NCI-H187 (cell line): ENCODE measurements at places on chromosomes 1 and 21.
A peak's percentile ranks its signal among the peaks of the same experiment; 100 is the strongest.

DNA sequence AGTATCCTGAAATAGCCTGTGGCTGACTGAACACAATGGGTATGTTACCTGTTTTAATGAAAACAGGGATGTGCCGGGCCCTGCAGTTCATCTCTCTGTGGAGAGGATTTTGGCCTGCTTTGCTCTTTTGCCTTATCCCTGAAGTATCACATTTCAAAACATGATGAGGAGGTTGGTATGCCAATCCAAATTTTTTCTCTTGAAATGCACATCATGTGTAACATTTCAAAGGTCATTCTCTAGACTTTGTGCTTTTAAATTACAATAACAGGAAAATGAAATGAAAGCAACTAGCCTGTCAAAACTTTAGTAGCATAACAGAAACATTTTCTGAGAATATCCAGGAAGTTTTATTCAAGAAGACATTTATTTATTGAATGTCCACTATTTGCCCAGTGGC lies 118.9 kb downstream of the SLC44A5 start:
- DNase-seq, result no peak

DNA sequence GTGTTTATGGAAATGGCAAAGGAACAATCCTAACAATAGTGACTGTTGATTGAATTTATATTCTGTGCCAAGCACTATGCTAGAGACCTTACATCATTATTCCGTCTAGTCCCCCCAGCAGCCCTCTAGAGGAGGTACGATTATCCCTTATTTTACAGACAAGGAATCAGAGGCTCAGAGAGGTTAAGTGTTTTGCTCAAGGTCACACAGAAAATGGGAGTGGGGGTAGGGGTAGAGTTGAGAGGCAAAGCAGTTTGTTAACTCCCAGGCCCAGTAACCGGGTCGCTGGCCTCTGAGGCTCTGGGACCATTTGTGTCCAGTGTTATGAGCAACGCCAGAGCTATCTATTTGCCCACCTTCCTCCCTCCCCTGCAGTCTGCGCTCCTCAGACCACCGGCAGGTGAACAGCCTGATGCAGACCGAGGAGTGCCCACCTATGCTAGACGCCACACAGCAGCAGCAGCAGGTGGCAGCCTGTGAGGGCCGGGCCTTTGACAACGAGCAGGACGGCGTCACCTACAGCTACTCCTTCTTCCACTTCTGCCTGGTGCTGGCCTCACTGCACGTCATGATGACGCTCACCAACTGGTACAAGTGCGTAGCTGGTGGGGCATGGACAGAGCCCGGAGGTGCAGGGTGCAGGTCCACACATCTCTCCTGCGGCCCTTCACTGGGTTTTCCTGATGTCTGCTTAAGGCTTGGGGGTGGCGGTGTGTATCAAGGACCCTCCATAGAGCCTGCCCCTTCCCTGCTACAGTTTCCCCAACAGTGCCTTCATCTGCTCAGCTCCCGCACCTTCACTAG lies 19.8 kb downstream of the SERINC2 start:
- DNase-seq, result no peak

DNA sequence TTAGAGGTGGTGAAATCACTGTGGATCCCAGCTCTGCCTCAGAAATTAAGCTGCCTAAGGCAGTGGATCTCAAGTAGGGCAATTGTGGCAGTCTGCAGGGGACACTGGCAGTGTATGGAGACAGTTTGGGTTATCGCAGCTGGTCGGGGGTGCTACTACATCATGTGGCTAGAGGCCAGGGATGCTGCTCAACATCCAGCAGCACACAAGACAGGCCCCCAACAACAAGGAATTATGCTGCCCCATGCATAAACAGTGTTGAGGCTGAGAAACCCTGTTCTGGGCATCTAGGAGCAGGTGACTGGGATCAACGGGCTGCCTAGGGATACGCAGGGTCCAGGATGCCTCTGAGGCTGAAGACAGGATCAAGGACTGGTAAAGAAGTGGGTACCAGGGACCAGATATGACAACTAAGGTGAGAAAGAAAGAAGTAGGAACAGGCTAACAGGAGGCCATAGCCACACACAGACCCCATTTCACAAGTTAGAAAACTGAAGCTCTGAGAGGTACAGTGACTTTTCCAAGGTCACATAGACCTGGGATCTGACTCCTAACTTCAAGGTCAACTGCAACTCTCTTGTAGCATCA lies 8.7 kb downstream of the BATF3 start:
- DNase-seq, result no peak

- no peak for DNase-seq
Measured at GRCh38 chr1:2645776-2646175, 13.0 kb upstream of the MMEL1 start.

DNA sequence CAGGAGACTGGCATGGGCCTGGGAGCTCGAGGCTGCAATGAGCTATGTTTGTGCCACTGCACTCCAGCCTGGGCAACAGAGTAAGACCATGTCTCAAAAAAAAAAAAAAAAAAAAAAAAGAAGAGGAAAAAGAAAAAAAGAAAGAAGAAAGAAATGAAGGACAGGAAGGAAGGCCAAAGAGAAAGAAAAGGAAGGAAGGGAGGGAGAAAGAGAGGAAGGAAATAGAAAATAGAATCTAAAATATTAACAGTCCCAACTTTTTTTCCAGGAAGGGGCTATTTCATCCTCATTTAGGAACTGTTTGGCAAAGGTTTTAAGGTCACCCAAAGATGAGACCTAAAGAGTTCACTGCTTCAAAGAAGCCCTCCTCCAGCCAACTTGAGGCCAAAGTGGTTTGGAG lies 2.5 kb downstream of the MUL1 start:
- DNase-seq, result no peak

DNA sequence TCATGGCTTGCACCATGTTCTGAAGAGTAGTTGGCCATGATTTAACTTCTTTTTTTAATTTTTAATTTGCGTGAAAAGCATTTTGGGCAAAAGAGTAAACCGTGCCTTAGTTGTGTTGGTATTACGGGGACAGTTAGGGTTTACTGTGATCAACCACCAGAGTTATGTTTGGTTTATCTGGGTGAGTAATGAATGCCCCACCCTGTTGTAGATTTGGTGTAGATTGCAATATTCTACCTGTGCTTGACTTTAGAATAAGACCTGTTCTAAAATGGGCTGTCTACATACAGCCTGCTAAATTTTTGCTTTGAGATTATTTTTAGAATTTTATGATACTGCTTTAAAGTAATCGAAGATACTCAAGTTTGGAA lies 1.4 kb downstream of the USP25 start:
- no peak for DNase-seq

DNA sequence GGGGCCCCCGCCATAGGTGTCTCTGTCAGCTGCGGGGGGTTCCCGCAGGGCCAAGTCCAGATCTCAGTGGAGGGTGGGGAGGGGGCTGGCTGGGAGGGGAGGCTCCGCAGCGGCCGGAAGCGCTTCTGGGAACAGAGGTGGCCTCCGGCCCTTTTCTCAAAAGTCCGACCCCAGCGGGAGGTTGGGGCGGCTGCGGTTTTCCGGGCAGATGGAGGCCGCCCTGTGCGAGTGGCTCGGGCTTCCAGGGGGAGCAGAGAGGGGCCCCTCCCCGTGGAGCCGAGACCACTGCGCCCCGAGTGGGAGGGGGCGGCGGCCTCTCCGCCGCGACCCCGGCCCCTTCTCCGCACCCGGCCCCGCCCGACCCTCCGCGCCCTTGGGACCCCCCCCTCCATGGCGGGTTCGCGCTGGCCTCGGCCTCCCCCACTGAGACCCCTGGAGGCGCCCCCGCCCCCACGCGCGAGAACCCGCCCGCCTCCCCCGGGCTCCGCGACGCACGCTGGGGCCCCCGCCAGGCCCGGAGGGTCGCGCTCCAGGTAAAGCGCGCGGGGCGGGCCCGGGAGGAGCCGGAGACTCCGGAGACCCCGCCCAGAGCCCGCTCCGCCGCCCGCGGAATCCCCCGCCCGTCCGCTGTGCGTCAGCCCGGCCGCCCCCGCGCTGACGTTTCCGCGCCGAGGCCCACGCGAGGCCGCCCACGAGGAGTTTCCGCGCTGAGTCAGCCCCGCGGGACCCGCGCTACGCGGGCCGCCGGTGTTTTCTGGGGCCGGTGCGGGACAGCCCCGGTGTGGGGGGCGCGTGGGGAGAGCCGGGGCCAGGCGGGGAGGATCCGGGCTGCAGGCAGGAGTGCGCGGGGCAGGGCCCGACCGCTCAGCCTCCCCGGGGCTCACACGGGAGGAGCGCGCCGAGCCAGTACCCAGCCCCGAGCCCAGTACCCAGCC lies 5.2 kb downstream of the TNFRSF18 start:
- no peak for DNase-seq

DNA sequence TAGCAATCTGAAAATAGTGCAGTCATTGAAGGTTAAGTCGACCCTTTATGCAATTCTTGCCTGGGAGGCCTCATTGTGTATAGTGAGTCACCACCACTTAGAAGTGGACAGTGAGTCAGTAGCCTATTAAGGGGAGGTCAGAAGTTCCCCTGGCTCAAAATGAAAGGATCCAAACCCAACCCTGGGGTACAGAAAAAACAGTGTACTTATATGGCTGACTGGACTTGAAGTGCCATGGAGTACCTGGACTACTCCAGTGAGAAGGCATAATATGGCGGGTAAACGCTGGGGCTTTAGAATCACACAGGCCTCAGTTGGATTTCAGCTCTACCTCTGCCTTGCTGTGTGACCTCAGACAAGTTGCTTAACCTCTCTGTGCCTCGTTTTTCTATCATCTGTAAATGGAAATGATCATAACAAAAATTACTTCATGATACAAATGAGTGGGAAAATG lies 2.2 kb upstream of the BCL9 start:
- DNase-seq, result no peak

- peak; percentile 23 for DNase-seq
Measured at GRCh38 chr1:10724948-10725847, 71.2 kb downstream of the CASZ1 start.

DNA sequence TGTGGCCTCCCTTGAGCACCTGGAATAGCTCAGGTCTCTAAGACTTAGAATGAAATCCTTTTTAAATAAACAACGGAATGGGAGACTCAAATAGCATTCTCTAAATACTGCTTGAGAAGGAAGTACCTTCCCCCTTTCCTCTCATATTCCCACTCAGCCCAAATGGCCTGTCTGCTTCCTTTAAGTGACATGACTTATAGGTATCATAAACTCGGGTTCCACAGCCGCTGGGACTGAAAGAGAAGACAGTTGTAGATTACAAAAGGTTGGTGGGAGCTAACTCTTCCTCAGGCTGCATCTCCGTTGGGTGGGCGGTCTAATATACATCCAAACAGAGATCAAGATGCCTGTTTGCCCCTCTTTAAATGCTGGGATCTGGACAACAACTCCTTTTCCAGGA lies 1.2 kb upstream of the HMCN1 start:
- no peak for DNase-seq

DNA sequence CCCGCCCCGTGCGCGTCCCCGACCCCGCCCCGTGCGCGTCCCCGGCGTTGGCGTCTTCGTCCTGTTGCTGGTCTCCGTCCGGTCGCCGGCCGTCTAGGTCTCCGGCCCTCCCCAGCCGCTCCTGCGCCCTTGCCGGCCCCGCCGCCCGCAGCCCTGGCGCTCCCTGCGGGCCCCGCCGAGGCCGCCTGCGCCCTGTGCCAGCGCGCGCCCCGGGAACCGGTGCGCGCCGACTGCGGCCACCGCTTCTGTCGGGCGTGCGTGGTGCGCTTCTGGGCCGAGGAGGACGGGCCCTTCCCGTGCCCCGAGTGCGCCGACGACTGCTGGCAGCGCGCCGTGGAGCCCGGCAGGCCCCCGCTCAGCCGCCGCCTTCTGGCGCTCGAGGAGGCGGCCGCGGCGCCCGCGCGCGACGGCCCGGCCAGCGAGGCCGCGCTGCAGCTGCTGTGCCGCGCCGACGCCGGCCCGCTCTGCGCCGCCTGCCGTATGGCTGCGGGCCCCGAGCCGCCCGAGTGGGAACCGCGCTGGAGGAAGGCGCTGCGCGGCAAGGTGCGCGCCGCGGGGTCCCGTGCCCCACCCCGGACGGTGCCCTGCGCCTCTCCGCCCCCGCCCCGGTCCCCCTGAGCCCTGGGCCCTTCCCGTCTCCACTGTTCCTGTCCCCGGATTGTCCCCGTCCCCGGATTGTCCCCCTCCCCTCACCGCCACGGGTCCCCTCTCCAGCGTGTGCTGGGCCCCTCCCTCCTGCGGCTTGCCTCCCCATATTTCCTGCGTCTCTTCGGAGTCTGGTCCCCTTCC lies at the start of gene RNF187:
TSS of gene RNF187 (plus strand) at position 47 of the 789 bp plus-strand sequence.
- no peak for DNase-seq

- DNase-seq, result no peak
Measured at GRCh38 chr21:46029186-46029924, 47.8 kb downstream of the COL6A1 start.

DNA sequence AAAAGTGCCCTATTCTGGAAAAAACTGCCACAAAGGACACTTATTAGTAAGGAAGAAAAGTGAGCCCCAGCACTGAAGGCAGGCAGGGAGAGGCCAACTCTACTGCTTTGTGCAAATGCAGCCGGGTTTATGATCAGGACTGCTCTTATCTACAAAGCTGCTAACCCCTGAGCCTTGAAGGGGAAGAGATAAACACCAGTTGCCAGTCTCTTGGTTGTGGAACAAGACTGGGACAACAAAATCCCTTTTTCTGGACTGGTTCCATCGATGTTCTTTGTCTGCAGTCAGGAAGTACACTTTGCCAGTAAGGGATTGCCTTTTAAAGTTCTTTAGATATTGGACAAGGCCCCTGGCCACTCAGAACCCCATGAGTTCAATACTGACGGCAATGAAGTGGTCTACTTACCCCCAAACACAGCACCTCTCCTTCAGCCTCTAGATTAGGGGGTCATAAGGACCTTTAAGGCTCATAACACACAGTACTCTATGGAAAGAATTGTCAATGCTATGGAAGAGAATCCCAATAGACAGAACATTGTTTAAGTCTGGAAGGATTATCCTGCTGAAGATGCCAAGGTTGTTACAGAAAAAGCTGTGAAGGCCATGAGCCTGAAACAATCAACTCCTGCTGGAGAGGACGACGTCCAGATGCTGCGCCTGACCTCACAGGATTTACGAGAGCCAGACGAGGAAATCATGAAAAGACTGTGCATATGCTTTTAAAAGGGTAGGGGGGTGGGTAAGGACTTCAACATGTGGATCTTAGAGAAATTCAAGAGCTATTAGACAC lies 43.6 kb downstream of the GNB1 start:
- DNase-seq, result no peak

DNA sequence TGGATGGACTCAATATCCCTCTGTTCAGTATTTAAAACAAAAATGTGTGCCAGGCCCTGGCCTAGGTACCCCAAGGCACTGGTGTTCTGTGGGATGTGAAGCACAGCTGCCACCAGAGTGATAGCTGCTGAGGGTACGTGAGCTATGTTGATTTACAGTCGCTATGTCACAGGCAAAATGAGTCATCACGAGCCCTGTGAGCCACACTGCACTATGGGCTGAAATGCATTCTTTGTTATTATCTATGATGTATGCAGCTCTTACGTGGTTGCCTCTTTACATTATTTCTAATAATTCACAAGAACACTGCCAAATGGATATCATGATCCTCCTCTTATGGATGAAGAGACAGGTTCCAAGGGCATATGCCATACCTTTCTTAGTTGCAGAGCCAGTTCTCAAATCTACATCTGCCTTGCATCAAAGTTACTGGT lies 2.1 kb downstream of the TEX38 start:
- DNase-seq, result no peak
